ENCODE measurements at places on chromosomes 11 and 22. TPM values are rescaled to one million over a fixed set of nuclear protein-coding genes. Genes with fewer than 3 reads are reported as not detected.
A peak's percentile ranks its signal among the peaks of the same experiment; 100 is the strongest.

DNA sequence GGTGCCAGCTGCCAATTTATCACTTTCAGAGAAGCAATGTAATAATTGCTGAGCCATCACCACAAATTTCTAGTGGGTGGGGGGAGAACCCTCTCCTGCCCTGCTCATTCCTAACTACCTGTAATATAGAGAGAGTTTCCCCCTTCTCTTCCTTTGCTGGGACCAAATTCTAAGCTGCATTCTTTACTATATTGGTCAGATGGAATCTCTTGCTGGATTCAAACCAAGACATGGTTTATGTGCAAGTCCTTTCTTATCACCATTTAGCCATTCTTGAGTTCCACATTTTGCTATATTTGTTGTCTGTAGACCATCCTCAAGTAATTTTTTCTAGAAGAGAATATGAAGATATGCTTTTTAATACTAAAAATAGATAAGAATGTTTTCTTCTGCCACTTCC lies 452.1 kb downstream of the MN1 start:
- DNase-seq = no peak
- H3K4me3 ChIP-seq = no peak overlapping the region
- no peaks in the 10 kb centered on the region for H3K36me3 ChIP-seq
- no peak overlapping the region for H3K27ac ChIP-seq

- no peaks in the 10 kb centered on the region for H3K27me3 ChIP-seq
- H3K27ac ChIP-seq = no peak overlapping the region
- H3K36me3 ChIP-seq = no peaks in the 10 kb centered on the region
- H3K4me3 ChIP-seq = no peak overlapping the region
- DNase-seq = no peak
These were observed 13.3 kb downstream of the OR52B2 start for GRCh38 chr11:6156628-6157359.

DNA sequence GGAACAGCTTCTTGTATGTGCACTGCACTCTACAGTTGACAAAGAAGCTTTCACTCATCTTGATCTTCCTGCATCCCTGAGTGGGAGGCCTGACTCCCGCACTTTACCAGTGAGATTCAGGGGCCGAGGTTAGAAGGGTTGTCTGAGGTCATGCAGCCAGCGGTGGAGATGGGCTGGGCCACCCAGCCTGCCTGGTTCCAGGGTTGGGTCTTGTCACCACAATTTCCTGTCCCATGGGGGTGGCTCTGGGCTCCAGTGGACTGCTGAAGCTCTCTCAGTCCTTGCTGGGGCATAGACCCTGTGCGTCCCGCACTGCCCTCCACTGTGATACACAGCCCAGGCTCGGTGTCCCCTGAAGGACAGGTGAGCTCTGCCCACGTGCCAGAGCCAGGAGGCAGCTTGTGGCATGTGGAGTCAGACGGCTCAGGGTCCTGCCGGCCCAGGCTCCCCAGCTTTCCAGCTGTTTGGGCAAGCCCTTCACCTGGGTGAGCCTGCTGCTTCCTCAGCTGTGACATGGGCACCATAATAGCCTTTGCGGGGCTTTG lies 6.9 kb upstream of the MYO7A start:
- no peaks in the 10 kb centered on the region for H3K4me1 ChIP-seq
- H3K4me3 ChIP-seq = no peak overlapping the region
- H3K36me3 ChIP-seq = no peaks in the 10 kb centered on the region
- no peak for DNase-seq

DNA sequence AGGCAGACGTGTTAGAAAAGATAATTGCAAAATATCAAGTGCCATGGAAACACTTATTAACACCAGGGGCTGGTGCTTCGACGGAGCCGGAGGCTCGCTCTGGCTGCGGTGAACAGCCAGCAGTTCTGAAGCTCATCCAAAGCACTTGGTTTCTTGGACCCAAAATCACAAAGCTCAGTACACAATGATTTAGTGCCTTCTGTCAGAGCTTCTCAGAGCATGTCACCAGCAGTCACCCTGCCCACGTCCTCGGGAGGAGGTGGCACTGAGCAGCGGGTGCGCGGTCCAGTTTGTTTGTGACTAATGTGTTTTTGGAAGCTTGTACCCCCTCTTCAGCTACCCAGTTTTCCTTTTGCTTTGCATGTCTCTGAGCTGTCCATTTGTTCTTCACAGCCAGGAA lies 58.7 kb upstream of the KIRREL3 start:
- H3K4me1 ChIP-seq = no peaks in the 10 kb centered on the region
- 0 out of 2 replicates have a peak, but pooled peaks cover 3% of the 10 kb centered on the region for H3K27me3 ChIP-seq
- no peaks in the 10 kb centered on the region for H3K36me3 ChIP-seq
- no peak overlapping the region for H3K4me3 ChIP-seq
- no peak overlapping the region for H3K27ac ChIP-seq

DNA sequence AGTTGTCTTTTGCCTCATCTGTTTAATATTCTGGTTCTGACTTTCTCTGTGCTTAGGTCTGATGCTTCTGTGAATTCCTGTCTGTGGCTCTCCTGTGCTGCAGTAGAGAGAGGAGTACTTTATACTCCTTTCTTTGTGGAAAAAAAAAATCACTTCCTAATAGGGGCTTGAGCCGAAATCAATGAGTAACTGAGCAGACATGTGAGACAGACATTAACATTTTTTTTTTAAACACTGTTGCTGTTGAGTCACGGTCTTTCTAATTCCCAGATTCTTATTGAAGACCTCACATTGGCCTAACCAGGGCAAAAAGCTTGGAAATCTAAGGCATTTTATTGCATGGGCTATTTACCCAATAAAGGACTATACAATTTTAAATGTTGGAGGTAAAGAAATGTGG lies 86.1 kb downstream of the GRM5 start:
- no peaks in the 10 kb centered on the region for H3K27me3 ChIP-seq
- no peaks in the 10 kb centered on the region for H3K4me1 ChIP-seq
- H3K27ac ChIP-seq = no peak overlapping the region

KRTAP5-2 gene
- total RNA-seq = not detected

DNA sequence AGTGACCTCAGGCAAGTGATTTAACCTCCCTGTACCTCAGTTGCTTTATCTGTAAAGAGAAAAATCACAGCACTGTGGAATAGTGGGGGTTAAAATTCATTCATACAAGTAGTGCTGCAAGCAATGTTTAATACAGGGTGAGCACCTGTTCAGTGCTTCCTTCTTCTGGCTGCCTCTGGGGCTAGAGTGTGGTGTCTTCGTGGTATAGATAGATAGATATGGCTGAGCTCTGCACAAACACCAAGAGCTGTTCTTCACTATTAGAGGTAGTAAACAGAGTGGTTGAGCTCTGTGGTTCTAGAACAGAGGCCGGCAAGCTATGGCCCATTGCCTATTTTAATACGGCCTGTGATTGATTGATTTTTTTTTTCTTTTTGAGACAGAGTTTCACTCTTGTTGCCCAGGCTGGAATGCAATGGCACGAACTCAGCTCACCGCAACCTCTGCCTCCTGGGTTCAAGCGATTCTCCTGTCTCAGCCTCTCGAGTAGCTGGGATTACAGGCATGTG lies 32.9 kb downstream of the LIMK2 start:
- H3K27me3 ChIP-seq = no peaks in the 10 kb centered on the region
- H3K36me3 ChIP-seq = no peaks in the 10 kb centered on the region
- H3K27ac ChIP-seq = no peak overlapping the region
- H3K4me1 ChIP-seq = peaks cover 30% of the 10 kb centered on the region

- no peak for DNase-seq
- H3K27me3 ChIP-seq = peaks cover 2% of the 10 kb centered on the region
- peaks cover 23% of the 10 kb centered on the region for H3K4me1 ChIP-seq
- peak overlapping the region; percentile 80 for H3K27ac ChIP-seq
- H3K36me3 ChIP-seq = no peaks in the 10 kb centered on the region
- peak overlapping the region; percentile 50 for H3K4me3 ChIP-seq
These were observed 13.6 kb downstream of the KCNJ5 start for GRCh38 chr11:128904656-128905344.

DNA sequence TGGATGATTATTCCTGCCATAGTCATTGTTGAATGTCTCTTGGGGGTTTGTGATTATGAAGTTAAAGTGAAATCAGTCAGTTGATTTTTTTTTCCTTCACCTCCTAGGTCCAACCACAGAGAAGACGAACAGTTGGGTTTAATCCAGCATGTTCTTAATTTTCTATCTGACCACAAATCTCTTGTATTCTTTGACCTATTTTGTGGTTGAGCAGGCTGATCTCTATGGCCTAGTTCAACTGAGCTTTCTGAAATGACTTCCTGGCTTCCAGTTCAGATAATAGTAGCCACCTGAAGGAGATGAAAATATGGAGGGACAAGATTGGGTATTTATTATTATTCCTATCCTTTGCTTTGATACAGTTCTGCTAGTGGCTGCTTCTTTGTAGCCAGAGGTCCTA lies 5.2 kb upstream of the OR56A5 start:
- no peak for DNase-seq
- H3K36me3 ChIP-seq = no peaks in the 10 kb centered on the region
- H3K27me3 ChIP-seq = peaks cover 2% of the 10 kb centered on the region
- no peak overlapping the region for H3K27ac ChIP-seq
- H3K4me3 ChIP-seq = no peak overlapping the region
- no peaks in the 10 kb centered on the region for H3K4me1 ChIP-seq

TECTA gene
- 0.15 TPM for total RNA-seq

DNA sequence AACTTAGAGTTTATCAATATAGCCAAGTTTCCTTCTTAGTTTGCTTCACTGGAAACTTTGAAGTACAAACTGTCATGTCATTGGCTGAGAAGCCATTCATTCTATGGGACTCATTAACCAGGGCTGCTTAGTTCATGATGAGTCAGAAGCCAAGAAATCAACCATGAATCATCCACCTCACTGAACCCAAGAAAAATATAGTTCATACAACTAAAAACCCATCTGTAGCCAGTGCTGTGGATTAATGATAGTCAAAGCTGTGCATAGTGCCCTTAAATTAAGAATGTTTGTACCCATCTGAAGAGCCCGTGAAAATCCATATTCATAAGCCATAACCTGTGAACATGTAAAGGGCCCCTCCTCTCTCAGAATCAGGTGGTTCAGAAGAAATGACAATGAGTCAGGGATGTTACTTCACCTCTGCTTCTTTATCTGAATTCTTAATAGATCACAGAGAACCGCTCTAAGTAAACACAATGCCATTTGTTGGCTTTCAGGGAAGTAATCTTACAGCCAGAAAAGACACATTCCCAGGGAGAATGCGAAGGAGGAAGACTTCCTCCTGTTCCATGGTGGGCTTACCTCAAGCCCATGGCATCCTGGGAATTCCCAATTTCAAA lies 25.4 kb downstream of the MMP20 start:
- no peak overlapping the region for H3K4me3 ChIP-seq
- H3K27ac ChIP-seq = peak overlapping the region; percentile 97
- H3K4me1 ChIP-seq = peaks cover 58% of the 10 kb centered on the region
- no peaks in the 10 kb centered on the region for H3K36me3 ChIP-seq
- peak; percentile 95 for DNase-seq

TRIM49C gene
- not detected for total RNA-seq

- no peak for DNase-seq
- no peak overlapping the region for H3K4me3 ChIP-seq
- peaks cover 11% of the 10 kb centered on the region for H3K27me3 ChIP-seq
- no peaks in the 10 kb centered on the region for H3K36me3 ChIP-seq
- H3K4me1 ChIP-seq = no peaks in the 10 kb centered on the region
- no peak overlapping the region for H3K27ac ChIP-seq
These were observed 13.2 kb upstream of the TMEM218 start for GRCh38 chr11:125124618-125124992.

DNA sequence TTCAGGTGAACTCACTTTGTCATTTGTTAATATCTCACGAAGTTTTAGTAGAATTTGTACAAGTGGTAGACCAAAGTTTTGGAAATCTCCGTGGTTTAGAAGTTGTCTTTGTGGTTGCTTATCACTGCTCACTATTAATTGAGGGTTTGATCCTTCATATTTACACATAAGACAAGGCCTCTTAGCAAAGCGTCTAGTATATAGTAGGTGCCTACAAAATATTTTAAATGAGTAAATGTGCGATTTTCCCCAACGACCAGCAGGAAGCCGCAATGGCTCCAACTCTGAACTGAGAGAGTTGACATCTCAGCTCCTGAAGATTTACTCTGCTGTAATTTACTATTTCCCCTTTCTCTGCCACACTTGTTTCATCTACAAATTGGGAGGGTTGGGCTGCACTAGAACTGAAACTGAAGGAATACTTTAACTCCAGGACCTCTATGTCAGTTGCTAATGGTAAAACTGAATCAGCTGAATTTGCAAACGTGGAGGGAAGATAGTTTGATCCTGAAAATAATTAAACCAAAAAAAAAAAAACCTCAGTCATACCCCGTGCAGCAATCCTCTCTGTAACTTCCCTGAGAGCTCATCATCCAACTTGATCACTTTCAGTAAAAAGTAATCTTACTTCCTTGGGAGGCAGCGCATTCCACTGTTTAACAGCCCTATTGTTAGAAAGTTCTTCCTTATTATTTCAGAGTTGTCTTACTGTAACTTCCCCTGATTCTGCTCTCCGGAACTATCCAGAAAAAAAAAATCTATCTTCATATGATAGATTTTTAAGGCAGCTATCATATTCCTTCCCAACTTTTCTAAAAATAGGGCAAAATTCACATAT lies 1.3 kb upstream of the SBF2 start:
- H3K4me1 ChIP-seq = peaks cover 46% of the 10 kb centered on the region
- no peaks in the 10 kb centered on the region for H3K36me3 ChIP-seq
- peak overlapping the region; percentile 97 for H3K27ac ChIP-seq
- H3K27me3 ChIP-seq = no peaks in the 10 kb centered on the region

MOGAT2 gene
- total RNA-seq = 0.08 TPM

- DNase-seq = no peak
- peaks cover 21% of the 10 kb centered on the region for H3K4me1 ChIP-seq
- no peak overlapping the region for H3K27ac ChIP-seq
- H3K27me3 ChIP-seq = no peaks in the 10 kb centered on the region
These were observed 7.0 kb downstream of the MAP3K11 start for GRCh38 chr11:65606876-65607613.

GRCh38 chr11:111500481-111500880 lies 11.7 kb downstream of the BTG4 start:
- peaks cover 23% of the 10 kb centered on the region for H3K27me3 ChIP-seq
- no peaks in the 10 kb centered on the region for H3K36me3 ChIP-seq
- DNase-seq = no peak
- no peak overlapping the region for H3K27ac ChIP-seq
- H3K4me1 ChIP-seq = no peaks in the 10 kb centered on the region
- no peak overlapping the region for H3K4me3 ChIP-seq

All from Panc1 (cell line).